ENCODE measurements at places on chromosomes 13 and 19.

GRCh38 chr19:38283271-38283670 lies 18.9 kb downstream of the SPINT2 start:
- DNase-seq, result no peak

- DNase-seq, result no peak
Observed at GRCh38 chr19:39187552-39187943, 9.2 kb upstream of the NCCRP1 start.

- no peak for DNase-seq
Observed at GRCh38 chr19:29122185-29122584, 90.8 kb downstream of the UQCRFS1 start.

DNA sequence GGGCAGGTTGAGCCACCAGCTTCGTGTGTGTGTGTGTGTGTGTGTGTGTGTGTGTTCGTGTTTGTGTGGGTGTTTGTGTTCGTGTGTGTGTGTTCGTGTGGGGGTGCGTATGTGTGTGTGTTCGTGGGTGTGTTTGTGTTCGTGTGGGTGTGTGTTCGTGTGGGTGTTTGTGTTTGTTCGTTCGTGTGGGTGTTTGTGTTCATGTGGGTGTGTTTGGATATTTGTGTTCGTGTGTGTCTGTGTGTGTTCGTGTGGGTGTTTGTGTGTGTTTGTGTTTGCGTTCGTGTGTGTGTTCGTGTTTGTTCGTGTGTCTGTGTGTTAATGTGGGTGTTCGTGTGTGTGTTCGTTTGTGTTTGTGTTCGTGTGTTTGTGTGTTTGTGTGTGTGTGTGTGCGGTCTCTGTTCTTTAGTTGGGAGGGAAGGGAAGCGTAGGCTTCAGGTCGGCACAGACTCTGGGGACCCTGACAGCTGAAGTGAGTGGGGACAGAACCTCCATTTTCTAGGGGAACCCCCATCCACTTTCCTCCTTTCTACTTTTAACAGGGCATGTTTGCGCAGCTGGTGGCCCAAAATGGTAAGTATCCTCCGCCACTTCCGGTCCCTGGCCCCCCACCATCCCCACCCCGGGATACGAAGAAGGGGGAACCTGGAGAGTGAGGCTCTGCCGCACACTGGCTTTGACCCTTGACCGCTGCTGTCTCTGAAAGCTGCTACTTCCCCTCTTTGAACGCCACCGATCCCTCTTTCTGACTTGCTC lies 1.6 kb downstream of the TNFSF9 start:
- no peak for DNase-seq

GRCh38 chr19:42693760-42694350 lies 46.4 kb downstream of the PSG3 start:
- no peak for DNase-seq

- no peak for DNase-seq
Observed at GRCh38 chr19:18591735-18592385, 3.3 kb downstream of the REX1BD start.

- DNase-seq, result no peak
Observed at GRCh38 chr13:99495466-99496183, 5.6 kb upstream of the TM9SF2 start.

DNA sequence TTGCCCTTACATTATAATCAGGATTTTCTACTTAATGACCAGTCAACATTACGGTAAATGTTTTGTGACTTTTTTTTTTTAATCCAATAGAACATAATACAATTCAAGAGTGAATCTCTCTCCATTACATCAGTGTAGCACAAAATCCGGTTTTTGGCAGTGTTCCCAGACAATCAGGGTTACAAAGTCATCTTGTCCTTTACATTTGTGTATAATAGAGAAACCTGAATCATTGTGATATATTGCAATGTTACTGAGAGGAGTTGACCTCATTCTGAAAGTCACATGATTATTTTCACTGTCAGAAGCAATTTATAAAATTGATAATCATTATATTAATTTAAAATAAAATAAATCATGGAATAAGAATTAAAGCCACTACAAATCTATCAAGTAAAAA lies 1346.0 kb upstream of the SPRY2 start:
- no peak for DNase-seq

GRCh38 chr19:13963603-13964105 lies 11.3 kb downstream of the DCAF15 start:
- no peak for DNase-seq

GRCh38 chr13:65336916-65337315 lies 1893.2 kb downstream of the PCDH9 start:
- no peak for DNase-seq

- DNase-seq, result peak; percentile 69
Observed at GRCh38 chr13:79541426-79542049, 60.6 kb downstream of the NDFIP2 start.

- DNase-seq, result no peak
Observed at GRCh38 chr13:26236296-26236695, 14.2 kb upstream of the RNF6 start.

- DNase-seq, result no peak
Observed at GRCh38 chr13:105338006-105338405, 1197.5 kb downstream of the EFNB2 start.

GRCh38 chr19:54851353-54851752 lies 1.1 kb downstream of the KIR3DL2 start:
- DNase-seq, result no peak

DNA sequence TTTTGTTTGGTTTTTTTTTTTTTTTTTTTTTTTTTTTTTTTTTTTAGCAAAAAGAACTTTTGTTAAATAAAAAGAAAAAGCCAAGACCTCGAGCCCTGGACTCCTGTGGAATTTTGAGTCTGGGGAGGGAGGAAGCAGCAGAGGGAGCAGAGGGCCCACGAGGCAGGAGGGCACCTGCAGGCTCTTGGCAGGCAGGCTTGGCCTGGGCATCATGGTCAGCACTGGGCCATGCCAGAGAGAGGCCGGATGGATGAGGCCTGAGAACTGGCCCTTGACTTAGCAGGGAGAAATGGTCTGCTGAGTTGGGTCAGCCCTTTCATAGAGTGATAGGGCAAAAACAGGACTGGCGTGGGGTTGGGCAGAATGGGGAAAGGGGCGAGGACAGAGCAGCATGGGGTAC lies 100.4 kb downstream of the GPR12 start:
- no peak for DNase-seq

GRCh38 chr19:38262585-38263268 lies 1.6 kb upstream of the SPINT2 start:
- DNase-seq, result no peak

- no peak for DNase-seq
Observed at GRCh38 chr19:3408996-3409345, 42.6 kb downstream of the NFIC start.

DNA sequence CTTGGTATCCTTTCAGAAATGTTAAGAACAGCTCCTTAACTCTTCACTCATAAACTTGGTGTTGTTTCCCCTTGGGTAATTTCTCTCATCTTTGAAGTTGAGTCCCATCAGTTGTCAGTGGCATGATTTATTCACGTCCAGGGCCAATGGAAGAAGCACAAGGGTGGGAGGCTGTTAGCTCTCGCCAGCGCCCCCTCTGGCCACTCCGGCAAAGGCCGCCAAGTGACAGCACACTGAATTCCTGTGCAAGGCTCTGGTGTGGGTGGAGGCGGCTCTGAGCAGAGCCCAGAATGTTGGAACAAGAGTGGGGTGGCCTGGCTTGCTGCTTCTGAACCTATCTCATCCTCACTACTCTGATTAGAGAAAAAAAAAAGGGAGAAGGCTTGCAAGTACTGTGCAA lies 13.1 kb upstream of the MEDAG start:
- peak; percentile 30 for DNase-seq
